Heart left ventricle (tissue), 16 donors: ENCODE measurements at places on chromosomes 6 and 20.

DNA sequence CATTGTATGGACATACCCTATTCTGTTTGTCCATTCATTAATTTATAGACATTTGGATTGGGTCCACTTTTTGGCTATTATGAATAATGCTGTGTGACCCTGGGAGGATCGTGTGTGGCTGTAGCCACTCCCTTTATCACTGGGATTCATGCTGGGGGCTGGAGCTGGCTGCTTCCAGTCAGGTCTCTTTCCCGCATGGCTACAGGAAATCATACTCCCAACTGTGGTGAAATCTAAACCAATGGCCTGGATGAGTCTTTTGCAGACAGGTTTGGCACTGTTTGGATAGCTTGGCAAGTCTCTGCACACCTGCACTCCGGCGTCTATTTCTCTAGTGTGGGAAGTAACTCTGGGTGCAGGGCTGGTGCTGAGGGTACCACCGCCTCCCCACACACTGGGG is 80.4 kb downstream of the RIN2 start:
- DNase-seq, result no peak

DNA sequence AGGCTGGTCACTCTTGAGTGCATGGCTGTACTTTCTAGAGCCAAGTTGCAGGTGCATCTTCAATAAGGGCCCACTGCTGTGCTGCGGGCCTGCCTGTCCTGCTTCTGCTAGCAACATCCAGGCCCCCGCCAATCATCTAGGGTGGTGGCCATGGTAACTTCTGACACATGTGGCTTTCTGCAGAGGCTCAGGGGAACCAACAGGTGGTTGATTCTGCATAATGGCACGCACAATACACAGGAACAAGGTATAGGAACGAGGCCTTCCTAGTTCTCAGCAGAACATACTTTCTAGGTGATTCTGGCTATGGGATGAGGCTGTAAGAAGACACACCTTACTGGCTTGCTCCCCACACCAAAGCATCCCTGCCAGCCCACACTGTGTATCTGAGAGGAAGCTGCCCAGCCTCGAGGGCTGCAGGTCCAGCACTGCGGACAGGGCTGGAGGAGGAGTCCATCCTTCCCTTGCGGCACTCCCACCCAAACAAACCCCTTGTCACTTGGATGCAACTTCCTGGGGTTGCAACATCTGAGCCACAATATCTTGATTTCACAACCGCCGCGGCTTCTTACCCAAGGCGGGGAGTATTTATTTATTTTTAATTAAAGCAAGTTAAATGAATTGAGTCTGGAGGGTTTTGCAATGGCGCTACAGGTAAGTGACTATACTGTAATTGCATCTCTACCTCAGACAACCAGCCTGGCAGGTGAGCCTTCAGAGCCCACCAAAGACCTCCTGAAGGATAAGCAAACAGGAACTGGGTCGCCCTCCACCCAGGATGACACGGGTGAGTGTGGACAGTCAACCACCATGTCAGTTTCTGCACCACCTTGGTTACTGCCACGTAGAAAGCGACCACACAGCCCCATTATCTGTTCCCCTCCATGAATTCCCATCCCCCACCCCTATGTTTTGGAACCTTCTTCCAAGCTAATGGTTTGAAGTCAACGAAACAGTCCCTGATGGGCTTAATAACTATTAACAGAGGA is 49.6 kb downstream of the SULF2 start:
- DNase-seq, result peak; percentile 39

- DNase-seq, result no peak
Observed at GRCh38 chr6:110617057-110617456, 140.6 kb upstream of the SLC22A16 start.

DNA sequence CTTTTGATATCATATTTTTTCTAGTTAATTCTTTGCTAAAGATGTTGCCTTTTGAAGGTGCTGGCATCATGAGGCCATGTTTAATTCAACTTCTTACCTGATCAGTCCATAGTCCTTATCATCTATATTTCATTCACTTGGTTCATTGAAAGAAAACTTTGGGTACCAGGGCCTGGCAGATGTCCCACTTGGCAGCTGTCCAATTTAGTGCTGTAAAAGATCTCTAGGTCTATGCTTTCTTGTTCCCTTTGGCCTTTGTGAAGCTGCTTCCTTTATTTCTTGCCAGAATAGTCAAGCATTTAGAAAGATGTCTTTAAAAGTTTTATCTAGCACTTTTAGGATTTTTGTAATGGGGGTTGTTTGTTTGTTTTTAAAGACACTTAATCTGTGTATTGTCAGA is 61.7 kb upstream of the EYA4 start:
- DNase-seq, result no peak

GRCh38 chr6:154847318-154847717 is 114.1 kb downstream of the SCAF8 start:
- no peak for DNase-seq
